ENCODE measurements at places on chromosomes 7 and 10.

GRCh38 chr10:27646194-27646593 lies 99.4 kb downstream of the MKX start:
- no peak for DNase-seq

GRCh38 chr10:11395581-11396310 lies 215.7 kb downstream of the USP6NL start:
- DNase-seq, result no peak

- DNase-seq, result no peak
Measured at GRCh38 chr7:19798986-19799385, 25.6 kb upstream of the TMEM196 start.

DNA sequence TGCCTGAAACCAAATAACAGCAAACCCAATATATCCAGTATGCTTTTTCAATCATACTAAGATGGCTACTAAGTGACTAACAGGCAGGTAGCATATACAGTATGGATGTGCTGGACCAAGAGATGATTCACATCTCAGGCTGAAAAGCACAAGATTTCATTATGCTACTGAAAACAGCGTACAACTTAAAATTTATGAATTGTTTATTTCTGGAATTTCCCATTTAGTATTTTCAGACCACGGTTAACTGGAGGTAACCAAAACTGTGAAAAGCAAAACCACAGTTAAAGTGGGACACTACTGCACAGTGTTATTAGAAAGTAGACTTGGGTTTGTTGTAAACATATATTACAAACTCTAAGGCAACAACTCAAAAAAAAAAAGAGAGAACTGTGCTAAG lies 91.5 kb downstream of the KMT2C start:
- no peak for DNase-seq

DNA sequence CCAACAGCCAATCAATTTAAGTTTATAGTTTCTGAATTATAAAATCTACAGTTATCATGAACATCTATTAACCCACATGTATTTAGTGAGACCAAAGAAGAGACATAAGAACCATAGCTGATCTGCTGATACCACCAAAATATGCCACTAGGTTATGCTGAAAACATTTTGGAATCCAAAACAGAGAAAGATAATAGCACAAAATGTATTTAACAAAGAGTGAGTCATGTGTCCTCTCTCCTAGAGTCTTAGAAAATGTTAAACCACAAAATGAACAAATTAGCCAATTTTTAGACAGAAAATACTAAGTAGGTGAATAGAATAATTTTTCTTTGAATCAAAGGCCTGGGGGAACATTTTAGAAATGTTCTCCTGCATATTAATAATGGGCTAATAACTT lies 527.5 kb downstream of the GPAM start:
- DNase-seq, result no peak
